ENCODE measurements at places on chromosomes 12 and 14.

DNA sequence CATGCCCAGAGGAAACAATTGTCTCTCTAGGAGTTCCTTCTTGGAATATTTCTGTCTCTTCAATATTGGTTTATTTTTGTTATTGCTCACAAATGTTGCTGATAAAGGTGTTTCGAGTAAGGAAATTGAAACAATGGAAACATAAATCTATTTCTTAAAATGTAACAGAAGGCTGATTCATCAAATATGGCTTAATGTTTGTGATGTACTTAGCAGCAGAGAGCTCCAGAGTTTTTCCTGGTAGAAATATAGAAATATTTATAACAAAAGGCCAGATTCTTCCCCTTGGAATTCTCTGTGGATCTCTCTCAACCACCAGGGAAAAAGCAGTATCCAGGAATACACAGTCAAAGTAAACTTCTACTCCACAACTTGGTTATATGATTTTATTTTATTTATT lies 149.2 kb upstream of the LRIG3 start:
- DNase-seq: no peak

GRCh38 chr14:58243790-58244555 lies 670 bp upstream of the PSMA3 start:
- no peak for DNase-seq

DNA sequence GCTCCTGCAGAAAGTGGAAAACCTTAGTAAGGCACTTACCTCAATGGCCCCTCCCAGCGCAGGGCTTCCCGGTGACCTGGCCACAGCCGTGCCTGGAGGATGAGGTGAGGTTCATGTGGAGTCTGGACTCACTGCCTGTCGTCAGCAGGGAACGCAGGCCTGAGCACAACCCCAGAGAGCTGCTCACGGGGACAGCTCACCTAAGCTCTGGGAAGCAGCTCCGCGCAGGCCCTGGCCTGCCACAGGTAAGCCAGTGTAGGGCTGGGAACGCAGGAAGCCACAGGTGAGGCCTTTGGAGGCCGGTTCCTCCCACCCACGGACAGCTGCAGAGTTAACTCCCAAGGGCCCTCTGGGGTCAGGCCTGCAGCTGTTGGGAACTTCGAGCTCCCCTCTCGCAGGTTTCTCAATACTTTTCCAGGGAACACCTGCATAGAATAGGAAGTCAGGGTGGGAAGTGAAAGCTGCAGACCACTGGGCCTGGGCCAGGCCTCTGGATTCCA lies 32.7 kb downstream of the ANAPC7 start:
- no peak for DNase-seq

DNA sequence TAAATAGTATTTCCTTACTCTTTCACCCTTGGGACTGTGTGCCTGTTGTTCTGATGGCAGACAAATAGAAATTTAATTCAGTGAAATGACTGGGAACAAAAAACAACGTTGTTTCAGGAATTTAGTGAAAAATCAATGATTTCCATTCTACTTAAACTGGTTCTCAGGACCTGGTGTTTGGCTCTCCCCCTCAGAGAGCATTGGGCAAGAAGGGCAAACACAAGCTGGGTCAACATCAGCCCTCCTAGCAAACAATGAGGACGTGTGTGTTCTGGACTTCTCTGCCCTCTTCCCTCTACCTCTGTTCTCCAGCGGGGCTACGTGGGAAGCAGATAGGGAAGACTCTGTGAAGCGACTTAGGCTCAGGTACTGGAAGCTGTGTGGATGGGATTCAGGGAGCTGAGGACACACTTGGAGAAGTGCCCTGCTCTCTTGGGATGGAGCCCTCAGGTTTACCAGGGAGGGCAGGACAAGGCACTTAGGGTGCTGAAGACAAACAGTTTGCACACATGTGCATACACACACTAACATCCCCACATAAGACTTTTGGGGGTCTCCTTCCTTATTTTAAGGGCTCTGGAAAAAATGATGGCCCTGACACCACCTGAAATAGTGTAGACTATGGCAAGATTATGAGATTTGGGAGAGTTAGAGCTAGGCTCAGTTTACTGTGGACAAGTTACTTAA lies 7.6 kb upstream of the SERPINA1 start:
- DNase-seq: peak; percentile 53

GRCh38 chr12:67748743-67749040 lies 100.1 kb downstream of the DYRK2 start:
- DNase-seq: peak; percentile 10

- DNase-seq: no peak
These were observed 22.8 kb downstream of the TMEM63C start for GRCh38 chr14:77204459-77204771.

DNA sequence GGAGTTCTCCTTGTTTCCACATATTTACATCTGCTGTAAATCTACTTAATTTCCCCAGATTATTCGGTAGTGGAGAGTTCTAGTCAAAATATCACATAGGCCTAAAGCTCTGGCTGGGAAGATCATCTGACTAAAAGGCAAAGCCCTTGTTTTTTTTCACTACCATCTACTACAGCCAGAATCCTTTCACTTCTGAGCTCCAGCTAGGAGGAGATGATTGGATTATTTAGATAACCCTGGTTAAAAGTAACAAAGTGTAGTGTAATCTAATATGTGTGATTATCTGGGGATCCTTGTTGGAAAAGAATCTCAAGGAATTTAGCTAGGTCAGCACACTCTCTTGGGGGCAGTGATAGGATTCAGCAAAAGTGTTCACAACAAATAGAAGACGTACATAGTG lies 125.4 kb downstream of the DYRK2 start:
- DNase-seq: no peak

- peak; percentile 56 for DNase-seq
These were observed 387.5 kb downstream of the BCAT1 start for GRCh38 chr12:24561411-24561871.

GRCh38 chr12:78385541-78385940 lies 479.0 kb upstream of the SYT1 start:
- no peak for DNase-seq

DNA sequence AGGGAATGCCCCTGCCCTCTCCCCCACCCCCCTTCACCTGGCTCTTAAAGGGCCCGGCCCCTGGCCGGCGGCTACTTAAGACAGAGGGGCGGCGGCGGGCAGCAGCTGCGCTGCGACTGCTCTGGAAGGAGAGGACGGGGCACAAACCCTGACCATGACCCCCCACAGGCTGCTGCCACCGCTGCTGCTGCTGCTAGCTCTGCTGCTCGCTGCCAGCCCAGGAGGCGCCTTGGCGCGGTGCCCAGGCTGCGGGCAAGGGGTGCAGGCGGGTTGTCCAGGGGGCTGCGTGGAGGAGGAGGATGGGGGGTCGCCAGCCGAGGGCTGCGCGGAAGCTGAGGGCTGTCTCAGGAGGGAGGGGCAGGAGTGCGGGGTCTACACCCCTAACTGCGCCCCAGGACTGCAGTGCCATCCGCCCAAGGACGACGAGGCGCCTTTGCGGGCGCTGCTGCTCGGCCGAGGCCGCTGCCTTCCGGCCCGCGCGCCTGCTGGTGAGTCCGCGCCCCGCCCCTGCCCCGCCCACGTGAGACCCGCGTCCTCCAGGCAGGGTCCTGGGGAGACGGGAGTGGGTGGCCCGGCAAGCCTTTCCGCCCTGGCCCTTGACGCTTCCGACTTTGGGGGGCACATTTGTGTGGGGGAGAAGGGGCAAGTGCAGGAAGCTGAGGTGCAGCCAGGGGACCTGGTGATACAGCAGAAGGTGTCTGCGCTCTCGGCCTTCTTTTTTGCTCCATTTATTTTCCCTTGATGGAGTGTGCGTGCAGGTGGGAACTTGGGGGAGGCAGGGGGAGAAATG lies at the start of gene IGFBP6:
Gene IGFBP6 (plus strand): TSS at position 104 of the 790 bp plus-strand sequence. CDS start 51 bp downstream, at position 155.
- DNase-seq: no peak

DNA sequence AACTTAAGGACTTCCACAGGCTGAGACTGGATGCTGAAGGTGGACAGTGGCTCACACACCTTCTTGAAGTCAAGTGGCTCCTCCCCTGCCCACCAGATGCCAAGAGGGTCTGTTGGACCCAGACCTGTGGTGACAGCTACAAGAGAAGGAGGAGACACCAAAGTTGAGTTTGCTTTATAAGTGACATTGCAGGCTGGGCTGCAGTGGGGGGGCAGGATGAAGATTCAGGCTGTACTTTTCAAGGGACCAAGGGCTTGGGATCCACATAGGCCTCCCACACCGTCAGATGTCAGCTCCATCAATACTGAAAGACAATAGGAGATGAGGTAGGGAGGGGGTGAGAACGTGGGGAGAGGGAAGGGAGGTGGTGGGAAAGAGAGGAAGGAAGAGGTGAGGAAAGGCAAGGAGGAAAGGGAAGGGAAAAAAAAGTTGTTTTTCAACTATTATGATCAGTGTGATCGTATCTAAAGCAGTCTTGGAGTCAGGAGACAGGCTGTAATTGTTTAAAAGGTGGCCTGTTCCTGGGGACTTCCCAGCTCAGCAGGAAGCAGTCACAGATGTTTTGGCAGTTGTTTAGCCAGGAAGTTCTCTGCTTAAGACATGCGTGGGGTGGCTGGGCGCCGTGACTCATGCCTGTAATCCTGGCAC lies 84.1 kb upstream of the RESF1 start:
- DNase-seq: no peak

GRCh38 chr12:13252024-13252423 lies 55.5 kb downstream of the EMP1 start:
- no peak for DNase-seq

GRCh38 chr12:11638315-11638916 lies 11.1 kb upstream of the ETV6 start:
- DNase-seq: no peak

DNA sequence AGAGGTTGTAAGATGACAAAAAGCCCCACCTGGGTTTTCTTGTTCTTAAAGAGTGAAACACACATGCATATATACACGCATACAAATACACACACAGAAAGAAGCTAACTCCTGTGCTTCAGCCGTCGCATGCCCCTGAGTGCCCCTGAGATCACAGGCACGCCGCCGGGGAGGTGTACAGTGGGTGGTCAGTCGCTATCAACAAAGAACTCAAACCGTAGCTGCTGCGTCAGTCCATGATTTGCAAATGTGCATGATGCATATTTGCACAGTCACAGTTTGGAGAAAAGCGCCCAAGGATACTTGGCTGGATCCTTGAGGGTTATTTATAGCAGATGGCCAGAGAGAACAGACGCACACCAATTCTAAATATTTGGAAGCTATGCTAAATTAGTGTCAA lies 206.9 kb downstream of the TMEM132D start:
- no peak for DNase-seq

GRCh38 chr12:4269279-4269991 lies 4.1 kb upstream of the CCND2 start:
- no peak for DNase-seq

DNA sequence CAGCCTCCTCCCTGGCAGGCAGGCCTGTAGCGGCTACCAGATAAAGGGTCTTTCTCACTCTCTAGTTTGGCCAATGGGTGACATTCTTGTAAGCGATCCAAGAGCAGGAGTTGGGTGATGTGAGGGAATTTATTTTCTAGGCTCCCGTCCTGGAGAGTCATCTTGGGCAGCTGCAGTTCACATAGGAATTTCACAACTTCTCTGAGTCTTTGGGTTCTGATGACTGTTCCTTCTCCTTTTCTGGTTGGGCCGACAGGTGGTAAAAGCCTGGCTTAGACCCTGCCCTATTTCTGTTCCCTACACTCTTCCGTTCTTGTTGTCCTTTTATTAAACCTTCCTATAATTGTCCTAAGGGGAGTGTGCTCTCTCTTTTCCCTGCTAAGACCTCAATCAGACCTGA lies 42.6 kb upstream of the POC1B start:
- no peak for DNase-seq

DNA sequence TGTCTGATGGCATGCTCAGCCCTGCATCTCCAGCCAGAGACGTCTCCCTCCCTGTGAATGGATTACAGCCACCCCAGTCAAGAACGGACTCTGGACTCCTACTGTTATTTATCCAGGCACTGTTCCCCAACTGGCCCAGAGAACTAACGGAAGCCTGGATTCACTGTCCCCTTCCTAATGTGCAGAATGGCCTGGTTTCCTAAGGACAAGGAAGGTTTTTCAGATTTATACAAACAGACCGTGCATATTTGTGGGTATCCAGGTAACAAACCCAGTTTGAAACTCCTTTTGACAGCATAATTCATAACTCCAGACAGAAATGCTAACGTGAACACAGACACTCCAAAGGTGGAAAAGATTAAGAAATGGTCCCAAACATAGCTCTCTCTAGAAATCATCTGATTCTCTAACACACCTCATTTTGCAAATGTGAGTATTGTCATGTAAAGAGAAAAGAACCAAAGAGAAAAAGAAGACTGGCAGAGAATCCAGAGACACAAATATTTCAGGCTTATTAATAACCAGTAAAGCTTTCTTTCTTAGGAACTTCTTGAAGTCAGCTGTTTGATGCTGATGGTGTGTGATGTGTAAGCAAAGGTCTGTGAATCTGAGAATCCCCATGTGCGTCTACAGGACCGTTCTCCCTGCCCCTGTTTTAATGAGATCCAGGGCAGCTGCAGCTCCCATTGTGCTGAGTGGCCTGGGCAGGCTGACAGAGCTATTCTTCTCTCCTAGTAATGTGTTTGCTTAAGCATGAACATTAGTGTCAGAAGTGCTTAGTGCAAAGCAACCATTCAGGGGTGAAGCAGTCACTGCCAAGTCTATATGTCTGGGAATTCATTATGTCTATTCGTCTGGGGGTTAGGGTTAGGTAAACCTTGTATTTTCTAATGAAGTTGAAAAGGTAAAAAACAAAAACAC lies 86.8 kb upstream of the HIF1A start:
- DNase-seq: no peak

DNA sequence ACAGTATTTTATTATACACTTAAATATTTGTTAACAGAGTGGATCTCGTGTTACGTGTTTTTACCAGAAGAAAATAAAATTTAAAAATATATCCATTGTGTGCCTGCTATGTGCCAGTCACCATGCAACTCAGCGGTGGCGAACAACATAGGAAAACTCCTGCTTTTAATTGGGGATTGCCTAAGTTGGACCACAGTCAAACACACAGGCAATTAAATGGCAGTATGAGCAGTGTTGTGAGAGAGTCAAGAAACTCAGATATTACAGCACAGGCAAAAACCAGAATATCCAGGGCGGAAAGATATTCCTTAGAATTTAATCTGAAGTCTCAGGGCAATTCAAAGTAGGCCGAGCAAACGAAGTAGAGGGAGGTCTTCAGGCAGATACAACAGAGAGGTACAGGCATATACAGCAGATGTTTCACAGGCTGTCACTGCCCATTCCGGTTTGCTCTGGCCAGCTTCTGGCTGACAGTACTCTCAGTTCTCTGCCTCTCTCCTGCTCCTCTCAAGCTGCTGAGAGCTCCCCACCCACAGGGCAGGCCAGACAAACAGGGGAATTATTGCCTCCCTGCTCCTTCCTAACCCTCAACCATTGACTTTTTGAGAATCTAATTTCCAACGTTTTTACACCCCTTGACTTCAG lies 540.2 kb upstream of the TMEM132C start:
- no peak for DNase-seq

DNA sequence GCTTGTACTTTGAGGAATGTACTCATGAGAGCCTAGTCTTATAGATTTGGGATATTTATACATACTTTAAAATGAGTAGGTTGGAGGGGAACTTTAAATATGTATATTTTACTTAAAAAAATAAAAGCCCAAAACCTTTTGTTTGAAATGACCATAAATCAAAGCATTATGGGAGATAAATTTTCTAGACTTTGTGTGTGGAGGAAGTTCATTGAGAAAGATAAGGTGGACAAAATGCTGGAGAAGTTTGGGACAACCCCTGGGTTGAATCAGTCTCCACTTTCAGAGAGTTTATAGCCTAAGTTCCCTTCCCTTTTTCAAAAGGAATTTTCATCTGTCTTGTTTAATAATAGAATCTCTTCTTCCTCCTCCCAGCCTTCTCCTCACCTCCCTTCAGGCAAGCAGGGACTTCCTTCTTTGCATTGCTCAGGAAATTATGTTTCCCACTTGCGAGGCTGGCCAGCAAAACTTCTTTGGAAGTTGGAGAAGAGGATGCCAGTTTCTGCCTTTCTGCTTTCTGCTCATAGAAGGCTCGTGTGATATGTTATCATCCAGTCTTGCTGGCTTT lies 54.2 kb downstream of the CHST11 start:
- no peak for DNase-seq

All from HuH-7.5 (cell line).